ENCODE measurements at places on chromosomes 12 and 14.

GRCh38 chr12:65279369-65280112 lies 1.1 kb downstream of the MSRB3 start:
- DNase-seq = no peak

GRCh38 chr12:67910360-67911274 lies 78.6 kb upstream of the IFNG-AS1 start:
- peak; percentile 98 for DNase-seq

- no peak for DNase-seq
Observed at GRCh38 chr14:86013641-86014040, 483.7 kb downstream of the FLRT2 start.

DNA sequence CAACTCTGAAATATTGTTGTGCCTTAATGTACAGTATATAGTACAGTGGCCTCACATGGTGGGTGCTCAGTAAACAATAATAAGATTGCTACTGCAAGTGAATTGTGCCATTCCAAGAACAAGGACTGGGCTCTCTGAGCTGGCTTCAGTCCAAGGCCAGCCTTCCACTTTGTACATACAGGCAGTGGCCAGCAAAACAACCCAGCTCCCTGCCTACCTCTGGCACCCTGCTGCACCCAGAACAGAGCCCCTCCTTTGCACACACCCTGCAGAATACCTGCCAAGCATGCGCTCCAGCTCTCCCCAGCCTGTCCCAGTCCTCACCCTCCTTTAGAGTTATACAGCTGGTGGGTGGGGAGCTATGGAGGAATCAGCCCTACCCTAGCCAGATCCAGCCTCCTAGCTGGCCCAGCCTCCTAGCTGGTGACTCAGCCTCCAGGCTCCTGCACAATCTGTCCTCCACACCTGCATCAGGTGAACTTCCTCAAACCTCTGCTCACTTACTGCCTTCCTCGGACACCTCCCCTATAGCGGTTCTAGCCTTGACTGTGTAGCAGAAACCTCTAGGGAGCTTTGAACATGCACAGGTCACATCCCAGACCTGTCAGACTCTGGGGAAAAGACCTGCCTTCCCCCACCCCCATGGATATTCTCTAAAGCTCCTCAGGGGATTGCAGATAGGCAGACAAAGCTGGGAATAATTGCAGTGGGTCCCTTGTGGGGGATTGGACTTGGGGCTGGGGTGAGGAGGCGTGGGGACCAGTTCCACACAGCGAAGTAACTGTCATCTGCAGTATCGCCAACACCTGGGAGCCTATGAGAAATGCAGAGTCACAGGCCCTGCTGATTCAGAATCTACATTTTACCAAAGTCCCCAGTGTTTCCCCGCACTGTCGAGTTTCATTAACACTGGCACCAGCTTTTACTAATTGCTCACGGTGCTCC lies 17.9 kb downstream of the ZDHHC22 start:
- DNase-seq = no peak

DNA sequence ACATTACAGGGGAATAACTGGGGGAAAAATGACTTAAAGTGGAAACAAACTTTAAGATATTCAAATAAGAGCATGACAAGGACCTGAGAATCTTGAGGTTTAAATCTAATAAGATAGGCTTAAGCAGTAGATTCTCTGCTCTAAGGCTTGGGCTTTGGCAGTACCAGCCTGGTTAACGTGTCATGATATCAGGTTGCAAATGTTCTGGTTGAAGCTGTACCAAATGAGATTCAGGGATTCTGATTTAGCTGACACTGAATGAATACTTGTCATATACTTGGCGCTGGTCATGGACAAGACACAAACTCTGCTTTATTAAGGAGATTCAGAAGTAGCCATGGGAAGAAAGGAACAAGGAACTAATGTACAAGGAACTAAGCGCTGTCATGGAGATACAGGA lies 6.1 kb downstream of the TCP11L2 start:
- no peak for DNase-seq
